ENCODE measurements at places on chromosomes 5 and 9.
A peak's percentile ranks its signal among the peaks of the same experiment; 100 is the strongest.

DNA sequence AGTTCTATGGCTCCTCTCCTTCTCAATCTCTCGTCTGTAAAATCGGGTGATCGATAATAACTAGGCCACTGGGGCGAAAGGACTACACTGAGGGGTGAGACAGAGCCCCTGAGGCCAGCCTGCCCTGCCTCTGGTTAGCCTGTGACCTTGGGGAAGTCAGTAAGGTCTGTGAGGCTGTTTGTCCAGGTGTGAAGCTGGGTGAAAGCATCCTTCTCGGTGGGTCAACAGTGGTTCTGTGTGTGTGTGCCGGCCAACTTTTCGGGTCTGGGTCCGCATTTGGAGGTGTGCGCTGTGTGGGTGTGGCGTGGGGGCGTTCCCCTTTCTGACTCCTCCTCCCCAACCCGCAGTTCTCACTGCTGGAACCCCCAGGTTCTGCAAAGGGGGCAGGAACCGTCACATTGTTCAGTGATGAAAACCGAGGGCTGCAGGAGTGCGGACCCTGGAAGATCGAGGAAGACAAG lies 5.0 kb upstream of the RNF44 start:
- DNase-seq, result peak; percentile 58

DNA sequence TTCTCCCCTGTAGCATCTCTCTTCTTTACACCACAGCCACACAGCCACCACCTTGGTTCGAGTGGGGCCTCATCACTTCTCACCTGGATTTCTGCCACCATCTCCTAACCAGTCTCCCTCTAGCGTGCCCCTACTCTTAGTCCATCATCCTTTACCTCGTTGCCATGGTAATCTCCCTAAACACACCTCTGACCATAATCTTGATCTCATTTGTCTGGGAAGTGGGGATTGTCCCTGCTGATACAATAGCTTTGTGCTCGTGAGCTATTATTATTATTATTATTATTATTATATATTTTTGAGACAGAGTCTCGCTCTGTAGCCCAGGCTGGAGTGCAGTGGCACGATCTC lies 76.5 kb upstream of the HSPA9 start:
- DNase-seq, result no peak

- no peak for DNase-seq
These were observed 39.5 kb downstream of the TRIP13 start for GRCh38 chr5:932151-932627.

DNA sequence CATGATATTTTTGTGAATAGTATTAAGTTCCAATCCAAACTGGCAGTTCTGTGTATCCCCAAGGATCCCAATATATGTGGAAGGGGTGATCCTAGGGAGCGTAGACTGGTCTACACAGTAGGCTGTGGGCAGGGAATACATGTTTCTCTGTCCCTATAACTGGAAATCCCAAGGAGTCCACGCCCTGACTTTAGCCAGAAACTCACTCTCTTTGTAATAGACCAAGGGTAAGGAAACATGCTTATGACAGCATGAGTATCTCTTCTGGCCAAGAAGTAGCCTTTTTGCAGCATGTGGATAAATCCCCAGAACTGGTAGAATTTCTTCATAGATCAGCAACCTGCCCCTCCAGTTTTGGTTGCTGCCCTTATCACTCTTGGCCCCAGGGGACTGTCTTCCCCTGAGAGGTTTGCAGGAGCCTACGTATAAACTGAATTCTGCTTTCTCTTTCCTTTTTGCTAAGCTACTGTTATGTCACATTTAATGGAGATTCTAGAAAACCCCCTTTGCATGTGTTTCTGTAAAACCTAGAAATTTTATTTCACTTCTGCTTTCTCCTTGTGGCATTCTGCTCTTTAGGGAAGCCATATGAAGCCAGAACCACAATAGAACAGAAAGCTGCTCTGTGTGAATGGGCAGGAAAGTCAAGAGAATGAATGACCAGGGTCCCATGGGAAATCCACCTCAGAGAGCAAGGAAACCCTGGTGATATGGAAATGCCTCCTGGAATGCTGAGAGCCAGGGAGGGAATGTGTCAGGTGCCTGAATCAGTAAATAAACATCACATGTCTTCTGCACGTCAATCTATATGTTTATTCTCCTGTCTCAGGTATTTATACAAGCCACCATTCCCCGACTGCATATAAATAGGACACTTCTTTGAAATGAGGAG lies 3.5 kb downstream of the IFNA2 start:
- DNase-seq, result no peak

- no peak for DNase-seq
These were observed 61.4 kb downstream of the RANBP6 start for GRCh38 chr9:5953743-5954707.

DNA sequence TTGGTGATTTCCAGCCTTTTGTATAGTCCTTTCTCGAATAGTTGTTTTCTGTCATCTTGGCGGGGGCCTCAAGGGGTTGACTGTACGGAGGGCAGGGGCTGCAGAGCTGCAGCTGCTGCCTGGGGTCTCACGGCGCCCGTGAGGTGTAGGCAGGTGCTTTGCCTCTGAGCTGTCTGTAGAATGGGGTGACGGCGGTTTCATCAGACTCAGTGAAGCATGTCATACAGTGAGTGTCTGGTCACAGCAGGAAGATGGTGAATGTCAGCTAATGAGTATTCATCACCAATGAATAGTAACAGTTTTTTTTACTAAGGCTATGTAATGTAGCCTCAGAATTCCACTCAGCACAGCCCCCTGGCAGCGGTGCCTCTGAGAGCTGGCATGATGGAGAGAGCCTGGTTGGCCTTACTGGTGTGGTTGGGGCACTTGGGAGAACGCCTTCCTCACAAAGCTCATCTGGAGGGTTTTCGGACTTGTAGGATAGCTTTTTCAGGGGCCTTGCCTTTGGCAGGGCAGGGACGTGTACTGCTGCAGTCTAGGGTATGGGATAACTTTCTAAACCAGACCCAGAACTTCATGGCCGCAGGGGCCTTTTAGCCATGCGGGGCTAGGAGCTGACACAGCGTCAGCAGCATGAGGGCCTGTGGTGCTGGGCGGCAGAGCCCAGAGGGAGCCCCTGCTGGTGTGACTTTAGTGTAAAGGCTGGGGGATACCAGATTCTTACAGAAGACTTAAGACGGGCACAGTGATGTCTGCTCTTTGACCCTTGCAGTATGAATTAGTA lies 15.0 kb downstream of the TENT4A start:
- no peak for DNase-seq

GRCh38 chr5:170338933-170339779 lies 41.6 kb upstream of the LCP2 start:
- peak; percentile 40 for DNase-seq

DNA sequence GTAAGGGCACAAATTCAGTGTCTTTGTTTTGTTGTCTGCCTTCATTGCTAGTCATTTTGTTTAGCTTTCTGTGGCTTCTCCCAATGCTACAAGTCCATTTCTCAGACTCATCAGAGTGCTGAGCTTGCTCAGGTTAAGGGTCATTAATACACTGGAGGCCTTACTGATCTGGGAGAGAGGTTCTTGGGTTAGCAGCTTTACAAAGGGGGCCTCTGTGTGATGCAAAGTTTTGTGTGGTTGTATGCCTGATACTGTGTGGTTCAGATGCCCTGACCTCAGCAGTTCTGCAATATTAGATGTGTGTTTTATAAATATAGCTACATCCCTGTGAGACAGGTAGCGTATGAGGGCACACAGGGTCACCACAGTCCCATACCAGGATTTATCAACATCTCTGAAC lies 34.8 kb upstream of the SMARCA2 start:
- DNase-seq, result no peak

- no peak for DNase-seq
These were observed 17.9 kb upstream of the GFPT2 start for GRCh38 chr5:180370861-180371641.

- no peak for DNase-seq
These were observed 7.0 kb upstream of the IL3 start for GRCh38 chr5:132053483-132053882.

- no peak for DNase-seq
These were observed 10.4 kb upstream of the FAM120AOS start for GRCh38 chr9:93463638-93464248.

GRCh38 chr5:150161242-150162141 lies 5.1 kb upstream of the CDX1 start:
- DNase-seq, result peak; percentile 84

GRCh38 chr5:150659360-150660107 lies 1.5 kb upstream of the MYOZ3 start:
- DNase-seq, result no peak

GRCh38 chr5:100560860-100561259 lies 25.7 kb downstream of the FAM174A start:
- DNase-seq, result no peak

GRCh38 chr9:36717276-36717675 lies 144.6 kb downstream of the MELK start:
- no peak for DNase-seq

GRCh38 chr9:19648672-19649071 lies 140.2 kb downstream of the SLC24A2 start:
- no peak for DNase-seq

- no peak for DNase-seq
These were observed 14.3 kb upstream of the CACFD1 start for GRCh38 chr9:133445293-133445969.

GRCh38 chr5:34563931-34564709 lies 92.0 kb upstream of the RAI14 start:
- no peak for DNase-seq

GRCh38 chr9:107471552-107471951 lies 18.0 kb downstream of the KLF4 start:
- DNase-seq, result no peak

DNA sequence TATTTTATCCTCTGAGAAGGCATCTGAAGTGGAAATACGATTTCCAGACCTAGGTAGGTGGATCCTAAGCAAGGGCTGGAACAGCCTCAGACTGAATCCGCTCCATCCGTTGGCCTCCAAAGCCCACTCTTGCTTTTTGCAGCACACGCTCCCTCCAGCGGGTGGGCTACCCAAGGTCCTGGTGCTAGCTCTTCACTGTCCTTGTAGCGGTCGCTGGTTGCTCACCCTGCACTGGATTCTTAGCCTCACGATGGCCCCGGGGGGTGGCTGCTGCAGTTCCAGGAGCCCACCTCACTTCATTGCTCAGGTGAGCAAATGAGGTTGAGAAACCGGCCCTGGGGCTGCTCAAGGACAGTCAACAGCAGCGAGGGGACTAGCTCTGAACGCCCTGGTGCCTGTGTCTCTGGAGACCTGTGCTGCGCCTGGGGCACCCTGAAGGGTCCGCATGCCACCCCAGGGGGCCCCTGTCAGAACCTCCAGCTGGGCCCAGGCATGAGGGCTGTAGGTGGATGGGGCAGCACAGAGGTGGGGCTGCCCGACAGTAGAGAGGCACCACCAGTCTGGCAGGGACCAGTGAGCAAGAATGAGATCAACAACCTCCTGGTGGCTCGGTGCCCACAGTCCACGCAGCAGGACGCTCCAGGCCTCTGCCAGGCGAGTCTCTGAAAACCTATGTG lies 4.3 kb downstream of the MGAT4B start:
- DNase-seq, result no peak

DNA sequence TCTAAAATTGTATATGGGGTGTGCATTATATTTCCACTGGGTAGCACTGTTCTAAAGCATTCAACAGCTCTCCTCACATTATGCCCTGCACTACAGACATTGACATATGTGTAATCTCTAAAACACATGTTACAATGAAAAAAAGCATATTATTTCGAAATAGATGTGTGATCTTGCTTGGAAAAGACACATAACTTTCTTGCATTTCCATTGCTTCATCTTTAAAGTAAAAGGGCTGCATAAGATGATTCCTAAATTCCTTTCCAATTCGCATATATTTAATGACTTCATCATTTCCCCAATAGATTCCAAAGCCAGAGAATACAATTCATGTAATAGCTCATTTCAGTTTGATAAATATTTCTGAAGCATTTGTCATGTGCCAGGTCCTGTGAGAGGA lies 566.9 kb downstream of the PDE4D start:
- no peak for DNase-seq

Data from stimulated activated CD4-positive, alpha-beta T cell treated with anti-CD3 and anti-CD28 coated beads, Interleukin-12 subunit alpha, Interleukin-12 subunit beta, amount 100 ng/mL, for 48 hours (primary cell).